IPS-NIHi11 (cell line): ENCODE measurements at places on chromosomes 5 and 9.

- no peak for DNase-seq
Measured at GRCh38 chr9:121075251-121076036, 689 bp downstream of the CNTRL start.

DNA sequence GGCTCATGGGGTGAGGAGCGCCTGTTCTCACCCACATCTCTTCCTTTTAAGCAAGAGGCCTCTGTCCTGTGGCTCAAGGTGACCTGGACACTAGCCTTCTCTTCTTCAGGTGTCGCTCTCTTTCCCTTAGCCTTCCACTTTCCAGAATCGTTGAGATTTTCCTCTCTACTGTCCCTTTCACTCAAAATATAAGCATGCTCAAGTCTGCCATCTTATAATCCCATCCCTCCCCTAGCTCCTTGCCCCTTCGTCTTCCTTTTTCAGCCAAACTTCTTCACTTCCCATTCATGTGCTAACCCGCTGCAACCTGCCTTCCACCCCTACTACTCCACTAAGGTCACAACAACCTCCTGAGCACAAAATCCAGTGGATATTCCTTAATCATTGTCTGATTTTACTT lies 13.1 kb downstream of the PTGR1 start:
- no peak for DNase-seq

DNA sequence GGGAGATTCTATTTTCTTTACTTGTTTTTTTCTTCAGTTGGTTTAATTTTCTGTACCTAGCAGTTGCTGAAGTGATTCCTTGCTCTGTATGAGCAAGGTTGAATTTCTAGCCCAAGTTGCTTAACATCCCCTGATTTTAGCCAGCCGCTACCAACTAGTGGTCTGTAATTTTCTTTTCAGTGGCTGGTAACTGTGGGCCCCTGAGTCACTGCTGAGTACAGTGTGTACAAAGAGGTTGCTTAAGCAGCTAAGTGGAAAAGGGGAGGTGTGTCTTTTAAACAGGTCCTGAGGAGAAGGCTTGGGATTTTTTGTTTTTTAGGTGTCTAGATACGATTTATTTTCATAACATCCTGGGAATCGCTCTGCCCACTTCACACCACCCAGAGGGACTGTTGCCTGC lies 254.7 kb downstream of the NR3C1 start:
- DNase-seq, result no peak

- DNase-seq, result no peak
Measured at GRCh38 chr9:72896439-72896838, 56.4 kb downstream of the ALDH1A1 start.

DNA sequence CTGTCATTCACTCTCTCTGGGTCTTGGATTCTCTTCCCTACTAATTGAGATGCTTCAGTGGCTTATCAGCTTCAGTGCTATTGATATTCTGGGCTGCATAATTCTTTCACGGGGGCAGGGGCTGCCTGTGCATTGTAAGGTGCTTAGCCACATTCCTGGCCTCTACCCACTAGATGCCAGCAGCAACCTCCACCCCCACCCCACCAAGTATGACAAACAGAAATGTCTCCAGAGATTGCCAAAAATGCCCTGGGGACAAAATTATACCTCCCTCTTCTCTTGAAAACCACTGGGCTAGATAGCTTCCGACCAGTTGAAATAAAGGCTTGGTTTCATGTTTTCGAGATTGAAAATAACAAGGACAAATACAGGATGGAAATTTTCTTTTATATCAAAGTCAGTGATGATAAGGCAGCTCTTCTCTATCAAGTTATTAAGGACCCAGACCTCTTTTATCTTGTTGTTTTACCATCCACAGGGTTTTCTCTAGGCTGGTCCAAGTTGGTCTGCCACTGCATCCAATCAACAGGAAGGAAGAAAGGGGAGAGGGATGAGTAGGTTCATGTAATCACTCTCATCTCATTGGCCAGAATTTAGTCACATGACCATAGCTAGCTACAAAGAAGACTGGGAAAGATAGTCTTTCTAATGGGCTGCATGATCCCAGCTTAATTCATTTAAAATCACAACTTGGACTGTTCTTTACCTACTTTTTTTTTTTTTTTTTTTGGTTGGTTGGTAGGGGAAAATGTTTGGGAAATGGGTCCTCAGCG lies 92.1 kb upstream of the RANBP3L start:
- DNase-seq, result no peak

- DNase-seq, result no peak
Measured at GRCh38 chr5:96843140-96843539, 33.2 kb upstream of the ERAP2 start.

DNA sequence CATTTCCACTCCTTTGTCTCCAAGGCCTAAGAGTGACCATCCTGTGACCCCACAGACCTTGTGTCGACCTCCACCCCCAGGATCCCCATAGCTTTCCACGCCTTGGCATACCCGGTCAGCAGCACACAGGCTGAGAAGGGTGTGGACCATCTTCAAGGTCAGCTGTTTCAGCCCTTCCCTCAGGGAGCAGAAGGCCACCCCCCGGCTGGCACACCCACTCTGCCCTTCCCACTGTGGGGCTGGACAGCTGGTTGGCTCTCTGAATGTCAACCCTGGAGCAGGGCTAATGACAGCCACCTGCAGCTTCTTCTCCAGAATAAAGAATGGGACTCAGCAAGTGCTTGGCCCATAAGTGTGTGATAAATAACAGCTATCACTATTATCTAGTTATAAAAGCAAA lies 93.1 kb downstream of the OLFM1 start:
- DNase-seq, result no peak

DNA sequence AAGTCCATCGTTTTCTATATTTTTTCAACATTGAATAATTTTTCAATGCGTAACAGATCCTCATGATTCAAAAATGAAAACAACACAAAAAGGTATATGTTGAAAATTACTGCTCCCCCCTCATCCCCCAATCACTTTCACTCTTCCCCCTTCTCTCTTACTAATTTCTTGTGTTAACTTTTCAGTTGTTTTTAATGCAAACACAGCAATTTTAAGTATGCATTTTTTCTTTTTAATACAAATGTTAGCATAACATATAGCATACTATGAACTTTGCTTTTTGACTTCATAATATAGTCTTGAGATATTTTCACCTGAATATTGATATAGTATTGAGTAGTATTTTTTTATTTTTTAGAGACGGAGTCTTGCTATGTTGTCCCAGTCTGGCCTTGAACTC lies 41.1 kb upstream of the CAMK4 start:
- no peak for DNase-seq

DNA sequence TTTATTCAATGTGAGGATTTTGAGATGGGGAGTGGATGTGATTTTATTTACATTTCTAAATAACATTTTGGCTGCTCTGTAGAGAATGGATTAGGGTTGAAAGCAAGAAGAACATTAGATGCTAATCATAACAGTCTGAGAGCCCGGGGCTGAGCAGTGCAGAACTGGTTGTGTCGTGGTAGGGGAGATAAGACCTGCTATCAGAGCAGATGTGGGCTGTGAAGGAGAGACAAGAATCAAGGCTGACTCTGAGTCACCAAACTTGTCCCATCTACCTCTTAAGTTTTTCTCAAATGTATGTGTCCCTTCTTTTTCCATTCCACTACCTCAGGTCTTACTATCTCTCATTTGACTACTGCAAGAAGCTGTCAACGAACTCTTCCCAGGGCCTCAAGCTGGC lies 35.4 kb upstream of the SLC28A3 start:
- no peak for DNase-seq

DNA sequence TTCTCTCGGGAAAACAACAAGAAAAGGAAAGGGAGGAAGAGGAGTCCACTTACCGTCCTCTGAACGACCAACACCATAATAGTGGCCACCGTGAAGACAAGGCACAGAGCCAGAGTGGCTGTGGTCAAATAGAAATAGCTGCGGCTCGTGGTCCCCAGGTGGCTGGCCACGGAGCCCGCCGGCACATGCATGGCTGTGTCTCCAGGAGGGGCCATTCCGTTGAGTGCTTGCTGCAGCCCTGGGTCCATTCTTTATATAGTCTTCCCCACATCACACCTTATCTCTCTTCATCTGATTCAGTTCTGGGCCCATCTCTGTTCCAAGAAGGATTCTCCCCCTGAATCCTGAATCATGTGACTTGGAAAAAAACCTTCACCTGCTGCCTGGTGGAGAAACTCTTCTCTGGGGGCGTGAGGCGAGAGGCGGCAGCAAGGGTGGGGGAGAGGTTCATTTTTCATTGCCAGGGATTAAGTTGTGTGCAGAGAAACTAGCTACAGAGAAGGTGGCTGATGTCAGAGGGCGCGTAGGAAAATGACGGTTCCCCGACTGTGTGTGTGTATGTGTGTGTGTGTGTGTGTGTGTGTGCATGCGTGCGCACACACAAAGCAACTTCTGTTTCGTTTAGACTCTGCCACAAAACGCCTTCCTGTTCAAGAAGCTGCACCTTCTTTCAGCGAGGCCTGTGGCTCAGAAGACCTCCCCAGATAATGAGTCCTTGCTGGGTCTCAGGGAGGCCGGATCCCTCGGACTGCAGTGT lies at the start of gene TNFSF8:
Gene TNFSF8 (minus strand): TSS at position 536 of the 757 bp plus-strand sequence. CDS start 288 bp downstream, at position 248.
- no peak for DNase-seq
